SW480 (cell line): ENCODE measurements at places on chromosomes 1 and 21.
A peak's percentile ranks its signal among the peaks of the same experiment; 100 is the strongest.

DNA sequence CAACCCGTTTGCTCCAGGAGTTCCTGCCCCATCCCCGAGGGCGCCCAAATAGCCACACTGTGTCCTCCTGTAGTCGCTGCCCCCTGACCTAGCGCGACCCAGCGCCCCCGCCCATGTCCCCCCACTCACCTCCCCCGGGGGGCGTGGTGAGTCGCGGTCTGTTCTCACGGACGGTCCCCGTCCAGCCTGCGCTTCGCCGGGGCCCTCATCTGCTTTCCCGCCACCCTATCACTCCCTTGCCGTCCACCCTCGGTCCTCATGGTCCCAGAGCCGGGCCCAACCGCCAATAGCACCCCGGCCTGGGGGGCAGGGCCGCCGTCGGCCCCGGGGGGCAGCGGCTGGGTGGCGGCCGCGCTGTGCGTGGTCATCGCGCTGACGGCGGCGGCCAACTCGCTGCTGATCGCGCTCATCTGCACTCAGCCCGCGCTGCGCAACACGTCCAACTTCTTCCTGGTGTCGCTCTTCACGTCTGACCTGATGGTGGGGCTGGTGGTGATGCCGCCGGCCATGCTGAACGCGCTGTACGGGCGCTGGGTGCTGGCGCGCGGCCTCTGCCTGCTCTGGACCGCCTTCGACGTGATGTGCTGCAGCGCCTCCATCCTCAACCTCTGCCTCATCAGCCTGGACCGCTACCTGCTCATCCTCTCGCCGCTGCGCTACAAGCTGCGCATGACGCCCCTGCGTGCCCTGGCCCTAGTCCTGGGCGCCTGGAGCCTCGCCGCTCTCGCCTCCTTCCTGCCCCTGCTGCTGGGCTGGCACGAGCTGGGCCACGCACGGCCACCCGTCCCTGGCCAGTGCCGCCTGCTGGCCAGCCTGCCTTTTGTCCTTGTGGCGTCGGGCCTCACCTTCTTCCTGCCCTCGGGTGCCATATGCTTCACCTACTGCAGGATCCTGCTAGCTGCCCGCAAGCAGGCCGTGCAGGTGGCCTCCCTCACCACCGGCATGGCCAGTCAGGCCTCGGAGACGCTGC is 1.1 kb downstream of the HTR6 start:
- no peak for DNase-seq

GRCh38 chr21:42218836-42219605 is at the start of gene ABCG1:
Gene ABCG1 (plus strand): TSS chr21:42219140. CDS start chr21:42219263, 123 bp downstream.
- peak; percentile 34 for DNase-seq

DNA sequence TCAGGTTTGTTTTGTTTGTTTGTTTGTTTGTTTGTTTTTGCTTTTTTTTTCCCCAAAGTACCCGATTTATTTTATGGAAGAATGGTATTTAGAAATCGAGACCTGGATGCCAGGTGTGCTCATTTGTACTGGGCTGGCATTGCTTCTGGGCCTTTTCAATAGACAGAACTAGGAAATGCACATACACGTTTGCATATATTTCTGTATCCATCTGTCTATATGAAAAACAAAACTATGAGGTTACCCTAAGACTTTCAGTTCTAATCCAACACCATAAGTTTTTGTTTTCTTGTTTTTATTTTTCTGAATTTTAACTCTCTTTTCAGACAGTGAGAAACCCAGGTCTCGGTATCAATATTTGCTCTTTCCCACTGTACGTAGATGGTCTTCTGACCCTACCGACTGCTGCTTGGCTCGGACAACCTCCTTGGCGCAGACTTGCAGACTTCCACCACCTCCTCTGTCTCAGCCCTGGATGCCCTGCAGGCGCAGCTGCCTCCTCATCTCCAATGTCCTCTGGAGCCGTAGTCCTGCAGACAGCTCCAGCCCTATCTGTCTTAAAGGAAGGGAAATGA is 171.7 kb downstream of the NEK7 start:
- DNase-seq = no peak

DNA sequence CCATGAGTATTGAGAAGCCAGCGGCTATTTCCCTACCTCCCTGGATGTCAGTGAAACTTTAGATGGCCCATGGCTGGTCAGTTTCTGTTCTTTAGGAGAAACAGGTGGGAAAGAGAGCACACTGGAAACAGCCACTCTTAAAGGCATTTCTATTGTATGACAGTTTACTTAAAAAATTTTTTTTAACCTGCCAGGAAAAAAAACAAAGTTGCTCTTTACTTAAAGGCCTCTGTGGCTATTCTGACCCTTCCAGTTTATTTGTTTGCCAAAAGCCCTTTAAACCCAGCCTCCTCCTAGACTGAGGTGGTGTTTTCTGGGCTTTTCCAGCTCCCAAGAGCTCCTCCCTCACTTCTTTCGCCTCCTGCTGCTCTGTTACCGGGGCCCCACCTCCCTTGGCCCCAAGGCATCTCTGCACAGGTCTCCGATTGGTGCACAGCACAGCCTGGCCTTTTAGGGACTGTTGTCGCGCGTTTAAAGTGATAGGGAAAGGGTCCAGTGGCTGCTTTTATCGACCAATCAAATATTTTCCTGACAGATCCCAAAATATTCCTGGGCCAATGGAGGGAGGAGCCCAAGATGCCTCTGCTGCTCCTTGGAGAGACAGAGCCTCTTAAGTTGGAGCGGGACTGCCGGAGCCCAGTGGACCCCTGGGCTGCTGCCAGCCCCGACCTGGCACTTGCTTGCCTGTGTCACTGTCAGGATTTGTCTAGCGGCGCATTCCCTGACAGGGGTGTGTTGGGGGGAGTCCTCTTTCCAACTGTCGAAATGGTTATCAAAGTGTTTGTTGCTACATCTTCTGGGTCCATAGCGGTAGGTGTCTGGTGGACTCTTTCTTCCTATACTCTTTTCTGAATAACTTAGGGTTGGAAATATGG is at the start of gene SH3BGR:
Gene SH3BGR, plus strand, starts transcription at position 639 of the 875 bp plus-strand sequence. Its CDS starts 127 bp downstream, at position 766.
- no peak for DNase-seq

- DNase-seq = no peak
Measured at GRCh38 chr1:93608187-93609109, 73.2 kb downstream of the BCAR3 start.

GRCh38 chr1:246875041-246876026 is 56.4 kb downstream of the AHCTF1 start:
- DNase-seq = no peak

- peak; percentile 67 for DNase-seq
Measured at GRCh38 chr1:171801487-171801891, 20.0 kb downstream of the METTL13 start.

DNA sequence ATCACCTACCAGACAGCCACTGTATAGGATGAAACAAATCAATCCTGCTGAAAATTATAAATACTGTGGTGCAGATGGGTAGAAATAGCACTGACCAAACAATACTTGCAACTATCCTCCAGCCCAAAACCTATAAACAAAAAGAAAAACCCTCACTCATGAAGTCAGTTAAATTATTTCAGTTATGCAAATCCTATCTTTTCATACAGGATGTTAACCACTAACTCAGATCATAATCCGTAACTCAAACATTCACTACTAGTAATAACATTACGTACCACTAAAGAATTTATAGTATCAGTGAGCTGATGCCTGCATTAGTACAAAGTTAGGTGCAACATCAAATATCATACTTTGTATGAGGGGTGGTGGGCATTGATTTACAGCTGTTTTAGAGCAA is 2.6 kb downstream of the NDC1 start:
- no peak for DNase-seq

GRCh38 chr1:114668784-114669561 is 876 bp downstream of the DENND2C start:
- DNase-seq = peak; percentile 22

GRCh38 chr21:30138483-30138882 is 28.1 kb downstream of the CLDN17 start:
- DNase-seq = no peak

- DNase-seq = no peak
Measured at GRCh38 chr1:231993968-231994455, 367.4 kb downstream of the DISC1 start.

DNA sequence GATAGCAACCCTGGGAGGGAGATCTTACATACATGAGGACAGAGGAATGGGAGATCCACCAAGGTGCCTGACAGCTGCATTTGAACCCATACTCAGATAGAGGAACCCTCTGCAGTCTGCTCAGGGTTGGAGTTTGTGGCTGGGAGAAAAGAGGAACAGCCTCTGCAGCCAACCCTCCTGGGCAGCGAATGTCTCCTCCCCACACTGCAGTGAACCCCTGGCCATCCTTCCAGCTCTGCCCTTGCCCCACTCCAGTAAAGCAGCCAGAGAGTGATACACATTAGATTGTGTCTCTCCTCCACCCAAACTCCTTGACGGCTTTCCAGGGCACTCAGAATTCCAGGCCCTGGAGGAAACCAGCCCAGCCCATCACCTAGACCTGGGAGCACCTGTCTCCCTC is 137.7 kb downstream of the RUNX1 start:
- no peak for DNase-seq

DNA sequence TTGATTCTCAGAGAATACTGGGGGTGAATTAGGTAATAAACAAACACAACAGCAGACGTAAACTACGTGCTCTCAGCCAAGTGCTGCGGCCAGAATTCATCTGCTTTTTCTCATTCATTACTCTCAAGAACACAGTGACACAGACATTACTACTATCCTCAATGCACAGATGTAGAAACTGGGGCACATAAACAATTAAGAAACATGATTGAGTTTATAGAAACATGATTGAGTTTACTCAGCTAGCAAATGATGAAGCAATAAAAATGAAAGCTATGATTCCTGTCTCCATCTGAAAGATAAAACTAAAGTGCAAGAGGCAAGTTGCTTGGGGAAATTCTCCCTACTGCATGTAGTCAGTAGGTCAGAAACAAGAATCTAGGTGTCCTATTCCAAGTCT is 140.5 kb downstream of the IFI44 start:
- DNase-seq = no peak

GRCh38 chr1:231626535-231626950 is at the start of gene DISC1:
Gene DISC1 (plus strand): TSS chr1:231626790. CDS start chr1:231626868, 78 bp downstream.
- peak; percentile 52 for DNase-seq

GRCh38 chr1:214493126-214493796 is 58.1 kb downstream of the PTPN14 start:
- DNase-seq = no peak

- no peak for DNase-seq
Measured at GRCh38 chr1:98005326-98006010, 84.6 kb upstream of the DPYD start.

- DNase-seq = no peak
Measured at GRCh38 chr21:41900401-41900800, 21.3 kb upstream of the PRDM15 start.
